Stimulated activated CD4-positive, alpha-beta T cell treated with anti-CD3 and anti-CD28 coated beads, Interleukin-15, amount 100 ng/mL, for 1 hour (primary cell): ENCODE measurements at places on chromosomes 2 and 18.

- DNase-seq, result no peak
These were observed 45.9 kb upstream of the YES1 start for GRCh38 chr18:857986-858385.

- DNase-seq, result no peak
These were observed 419.8 kb downstream of the SETBP1 start for GRCh38 chr18:45100321-45101105.

GRCh38 chr2:195819276-195819675, 162.2 kb downstream of the SLC39A10 start:
- no peak for DNase-seq

DNA sequence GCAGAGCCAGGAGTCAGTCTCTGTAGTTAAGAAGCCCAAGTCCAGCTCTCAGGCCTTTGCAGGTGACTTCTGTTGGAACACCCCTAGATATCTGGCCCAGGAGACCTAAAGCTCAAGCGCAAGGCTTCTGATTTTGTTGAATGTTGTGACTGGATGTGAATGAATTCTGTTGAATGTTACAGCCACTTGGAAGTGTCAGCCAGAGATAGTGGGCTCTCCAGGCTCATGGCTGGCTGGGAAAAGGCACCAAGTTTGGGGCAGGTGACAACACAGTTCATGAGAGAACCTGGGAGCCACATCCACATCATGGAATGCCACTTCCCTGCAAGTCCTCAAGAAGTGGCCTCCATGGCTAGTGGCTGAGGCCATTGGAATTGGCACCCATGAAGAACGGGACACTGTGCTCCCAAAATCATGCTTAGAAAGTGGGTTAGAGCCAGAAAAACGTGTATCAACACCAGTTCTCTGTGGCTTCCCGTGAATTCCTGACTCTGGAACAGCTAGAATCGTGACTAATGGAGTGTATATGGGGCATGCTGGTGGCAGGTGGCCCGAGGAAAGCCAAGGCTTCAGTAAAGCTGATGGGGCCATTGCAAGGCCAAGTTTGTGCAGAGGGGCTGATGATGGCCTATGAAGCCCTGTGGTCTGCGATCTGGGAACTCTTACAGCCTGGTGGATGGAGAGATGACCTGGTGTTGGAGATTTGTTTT, 30.2 kb downstream of the EDAR start:
- no peak for DNase-seq

GRCh38 chr2:24038786-24039499, 8.2 kb downstream of the WDCP start:
- no peak for DNase-seq
